ENCODE measurements at places on chromosomes 12 and 14.

DNA sequence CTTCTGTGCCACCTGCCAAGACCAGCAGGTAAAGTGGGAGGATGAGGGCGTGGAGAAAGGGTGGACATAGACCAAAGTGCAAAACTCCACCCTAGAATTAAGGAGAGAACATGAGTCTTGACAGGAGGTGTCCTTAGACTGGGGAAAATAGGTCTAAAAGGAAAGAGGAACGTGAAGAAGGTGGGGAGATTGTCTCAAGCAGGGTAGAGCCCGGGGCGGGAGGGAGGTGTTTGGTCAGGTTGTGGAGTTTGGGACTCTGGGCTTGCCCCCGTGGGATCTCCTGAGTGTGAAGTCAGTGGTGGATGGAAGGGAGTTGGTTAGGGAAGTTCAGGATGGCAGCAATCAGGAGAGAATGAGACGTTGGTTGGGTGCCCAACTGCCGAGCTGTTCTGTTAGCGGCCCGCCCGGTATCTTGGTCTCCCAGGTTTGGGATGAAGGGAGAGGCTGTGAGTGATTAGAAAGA, 386 bp downstream of the DGKA start:
- DNase-seq = no peak

GRCh38 chr14:64289571-64289970, 4.6 kb downstream of the ESR2 start:
- no peak for DNase-seq

GRCh38 chr14:63515240-63515639, 27.9 kb downstream of the PPP2R5E start:
- DNase-seq = no peak

DNA sequence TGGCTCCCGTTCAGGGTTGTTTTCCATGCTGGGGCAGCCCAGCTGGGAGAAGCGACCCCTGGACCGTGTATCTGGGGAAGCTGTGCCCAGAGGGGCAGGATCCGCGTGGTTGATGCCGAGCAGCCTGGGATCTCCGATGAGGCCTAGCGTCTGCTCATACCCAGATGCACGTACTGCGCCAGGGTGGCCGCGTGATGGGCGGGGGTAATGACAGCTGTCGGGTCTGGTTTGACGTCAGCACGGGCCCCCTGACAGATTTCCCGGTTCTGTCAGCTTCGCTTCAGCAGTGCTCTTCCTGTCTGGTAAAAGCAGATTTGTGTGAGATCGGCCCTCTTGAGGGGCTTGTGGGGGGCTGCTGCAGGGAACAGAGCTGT, 147.3 kb downstream of the TSPAN9 start:
- DNase-seq = no peak

DNA sequence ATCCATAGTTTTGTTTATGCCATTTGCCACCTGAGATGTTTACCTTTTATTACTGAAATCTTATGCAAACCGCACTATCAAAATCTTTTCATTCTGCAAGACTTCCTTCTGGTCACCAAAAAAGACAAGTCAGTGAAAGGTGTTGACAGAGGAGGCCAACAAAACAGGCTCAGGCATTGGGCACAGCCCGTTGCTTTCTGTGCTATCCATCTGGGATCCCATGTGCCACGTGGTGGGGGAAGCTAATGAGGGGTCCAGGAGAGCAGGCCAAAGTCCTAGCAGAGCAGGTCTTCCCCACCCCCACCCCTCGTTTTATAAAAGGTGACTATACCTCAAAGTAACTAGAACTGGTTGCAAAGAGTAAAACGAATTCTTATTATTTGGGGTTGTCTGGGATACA, 1.2 kb downstream of the ALDH1L2 start:
- DNase-seq = no peak

DNA sequence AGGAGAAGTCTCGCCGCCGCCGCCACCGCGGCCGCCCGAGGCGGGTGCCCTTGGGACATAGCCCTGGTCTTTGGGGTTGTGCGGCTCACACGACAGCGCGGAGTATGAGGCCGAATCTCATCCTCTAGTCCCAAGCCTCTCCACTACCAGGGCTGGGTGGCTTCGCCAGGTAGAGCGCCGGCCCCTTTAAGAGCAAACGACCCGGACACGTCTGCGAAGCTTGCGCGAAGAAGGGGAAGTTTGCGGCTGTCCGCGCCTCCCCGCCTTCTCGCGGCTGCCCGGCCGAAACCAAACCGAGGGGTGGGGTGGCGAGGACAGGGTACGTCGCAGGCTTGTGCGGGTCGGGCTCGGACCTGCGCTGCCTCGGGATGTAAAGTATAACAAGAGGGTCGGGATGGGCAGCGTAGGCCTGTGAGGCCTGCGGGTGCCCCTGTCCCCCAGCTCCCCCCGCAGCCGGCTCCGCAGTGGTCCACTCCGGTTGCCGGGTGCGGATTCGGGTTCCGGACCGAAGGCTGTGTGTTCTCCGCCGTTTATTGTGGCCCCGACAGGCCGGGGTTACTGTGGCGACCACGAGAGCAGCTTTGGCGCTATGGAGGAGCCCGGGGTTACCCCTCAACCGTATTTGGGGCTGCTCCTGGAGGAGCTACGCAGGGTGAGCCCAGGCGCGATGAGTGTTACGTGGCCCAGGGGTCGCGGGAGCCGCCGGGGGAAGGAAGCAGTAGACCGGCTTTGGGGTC, 33.3 kb downstream of the MIA2 start:
- DNase-seq = peak; percentile 88

- DNase-seq = no peak
Observed at GRCh38 chr12:57535764-57536596, 11.0 kb downstream of the DCTN2 start.

DNA sequence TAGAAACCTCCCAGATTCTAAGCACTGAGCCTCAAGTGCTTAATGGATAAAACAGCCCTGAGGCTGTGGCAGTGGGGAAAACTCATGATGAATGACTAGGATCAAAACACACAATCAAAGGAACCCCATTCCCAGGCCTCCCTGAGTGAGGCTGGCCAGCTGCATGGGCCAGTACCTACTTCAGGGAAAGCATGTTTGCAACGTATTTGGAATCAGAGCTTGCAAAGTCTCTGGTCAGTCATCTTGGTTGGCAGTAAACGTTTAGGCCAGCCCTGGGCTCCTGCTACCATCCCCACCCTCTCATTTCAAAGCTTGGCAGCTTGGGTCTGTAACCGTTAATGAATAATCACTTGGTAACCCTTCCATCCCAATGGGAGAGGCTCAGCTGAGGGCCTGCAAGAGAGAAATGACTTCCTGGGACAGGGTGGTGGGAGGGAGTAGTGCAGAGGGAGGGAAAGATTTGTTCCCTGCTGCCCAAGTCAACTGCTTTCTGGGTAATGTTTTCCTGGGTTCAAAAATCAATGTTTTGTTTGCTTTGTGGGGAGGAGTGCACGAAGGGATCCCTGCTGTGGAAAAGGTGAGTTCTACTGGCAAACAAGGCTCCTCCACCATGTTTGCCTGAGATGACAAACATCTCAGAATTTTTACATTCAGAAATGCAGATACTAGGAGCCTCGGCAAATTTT, 2.0 kb upstream of the RNASE8 start:
- no peak for DNase-seq

GRCh38 chr12:99619389-99620158, 28.0 kb upstream of the GARIN6 start:
- no peak for DNase-seq

GRCh38 chr12:103268831-103269514, 226.8 kb downstream of the C12orf42 start:
- DNase-seq = peak; percentile 92

- DNase-seq = no peak
Observed at GRCh38 chr12:113926788-113927187, 39.3 kb downstream of the RBM19 start.

- no peak for DNase-seq
Observed at GRCh38 chr12:112839386-112839972, 47.9 kb downstream of the RPH3A start.

DNA sequence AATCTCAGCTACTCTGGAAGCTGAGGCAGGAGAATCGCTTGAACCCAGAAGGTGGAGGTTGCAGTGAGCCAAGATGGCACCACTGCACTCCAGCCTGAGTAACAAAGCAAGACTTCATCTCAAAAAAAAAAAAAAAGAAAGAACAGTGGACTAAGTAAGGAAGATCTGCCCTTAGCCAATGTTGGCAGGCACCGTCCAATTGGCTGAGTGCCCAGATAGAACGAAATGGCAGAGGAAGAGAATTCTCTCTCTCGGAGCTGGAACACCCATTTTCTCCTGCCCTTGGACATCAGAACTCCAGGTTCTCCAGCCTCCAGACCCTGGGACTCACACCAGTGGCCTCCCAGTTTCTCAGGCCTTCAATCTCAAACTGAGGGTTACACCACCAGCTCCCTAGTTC, 49.9 kb downstream of the ESR2 start:
- DNase-seq = peak; percentile 12

DNA sequence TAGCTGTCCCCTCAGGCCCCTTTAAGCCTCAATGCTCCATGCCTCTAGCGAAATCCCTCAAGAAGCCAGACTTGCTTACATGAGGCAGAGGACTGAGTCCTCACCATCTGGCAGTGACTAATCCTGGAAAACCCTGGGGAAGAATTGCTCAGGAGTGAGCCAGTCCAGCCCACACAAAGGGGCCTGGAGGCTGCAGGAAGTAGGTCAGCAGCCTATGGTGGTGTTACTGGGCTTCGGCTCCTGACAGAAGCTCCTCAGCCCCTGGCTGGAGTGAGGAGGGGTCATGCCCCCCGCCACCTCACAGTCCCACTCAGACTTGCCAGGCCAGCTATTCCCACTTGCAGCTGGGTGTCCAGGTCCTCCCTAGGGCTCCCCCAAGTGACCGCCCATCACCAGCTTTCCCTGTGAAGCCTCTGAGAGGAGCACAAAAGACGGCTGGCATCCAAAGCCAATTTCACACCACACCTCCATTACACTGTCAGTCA, 250.5 kb downstream of the DPF3 start:
- no peak for DNase-seq

GRCh38 chr12:132063491-132063890, 80.6 kb downstream of the DDX51 start:
- DNase-seq = no peak

Measured in NCI-H1092 treated with DMSO at 0.1 percent for 48 hours (cell line).